Fibroblast of skin of abdomen (primary cell): ENCODE measurements at places on chromosomes 3 and 15.

- DNase-seq: no peak
Measured at GRCh38 chr15:38252481-38253350, at the start of gene SPRED1. Gene SPRED1, plus strand, starts transcription at chr15:38252836. Its CDS starts 350 bp downstream, at chr15:38253186.

- no peak for DNase-seq
Measured at GRCh38 chr3:150049317-150049716, 78.6 kb upstream of the PFN2 start.

DNA sequence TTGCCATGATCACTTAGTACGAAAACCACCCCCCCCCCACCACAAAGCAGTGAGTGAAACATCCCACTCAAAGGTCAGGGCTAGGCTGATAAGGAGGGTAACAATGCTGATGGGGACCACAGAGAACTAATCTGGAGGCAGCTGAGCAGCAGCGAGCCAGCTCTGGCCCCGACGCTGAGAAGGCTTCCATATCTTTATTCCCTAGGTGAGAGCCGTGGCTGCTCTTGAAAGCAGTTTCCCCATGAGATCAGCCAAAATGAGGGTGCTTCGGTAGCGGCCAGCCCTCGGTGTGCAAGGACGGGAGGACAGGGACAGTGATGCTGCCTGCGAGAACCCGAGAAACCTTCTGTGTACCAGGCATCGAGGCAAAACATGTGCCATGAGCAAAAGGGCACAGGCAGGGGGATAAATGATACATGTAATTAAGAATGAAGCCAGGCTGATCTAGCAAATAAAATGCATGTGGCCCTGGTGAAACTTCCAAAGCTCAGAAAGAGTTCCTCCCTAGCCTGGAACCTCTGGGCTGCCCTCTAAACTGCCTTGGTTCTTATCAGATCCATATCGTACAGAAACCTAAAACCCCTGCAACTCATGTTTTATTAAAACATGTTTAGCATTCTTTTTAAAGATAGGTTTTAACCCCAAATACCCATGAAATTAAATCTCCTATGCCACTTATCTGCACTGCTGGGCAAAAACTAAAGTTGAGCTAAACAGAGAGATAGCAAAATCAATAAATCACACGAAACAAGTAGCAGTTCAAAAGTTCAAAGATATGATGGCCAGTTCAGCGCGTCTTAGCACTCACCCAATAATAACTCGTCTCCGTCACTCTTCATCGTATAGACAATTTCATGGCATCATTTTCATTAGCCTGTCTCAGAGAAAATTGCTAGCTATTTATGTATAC is 337.3 kb downstream of the FOXP1 start:
- no peak for DNase-seq

GRCh38 chr3:172129850-172130716 is 90.7 kb downstream of the FNDC3B start:
- DNase-seq: peak; percentile 98

GRCh38 chr3:65583188-65583587 is 455.5 kb downstream of the MAGI1 start:
- DNase-seq: no peak

- DNase-seq: no peak
Measured at GRCh38 chr3:159911664-159912037, 77.0 kb upstream of the IL12A start.

DNA sequence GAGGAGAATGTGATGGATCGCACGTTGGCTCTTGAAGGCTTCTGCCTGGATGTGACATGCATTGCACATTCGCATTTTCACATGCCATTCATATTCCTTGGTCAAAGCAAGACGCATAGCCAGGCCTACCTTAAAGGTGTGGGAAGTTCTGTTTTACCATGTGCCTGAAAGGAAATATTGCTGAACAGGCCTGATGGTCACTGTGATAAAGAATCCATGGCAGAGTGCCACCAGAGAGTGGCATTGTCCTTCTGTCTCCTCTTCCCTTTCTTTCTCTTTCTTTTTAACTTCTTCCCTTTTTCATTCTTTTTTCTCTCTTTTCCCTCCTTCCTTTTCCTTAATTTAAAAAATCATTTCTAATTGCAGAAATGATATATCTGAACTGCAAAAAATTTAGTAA is 15.9 kb upstream of the MITF start:
- no peak for DNase-seq

DNA sequence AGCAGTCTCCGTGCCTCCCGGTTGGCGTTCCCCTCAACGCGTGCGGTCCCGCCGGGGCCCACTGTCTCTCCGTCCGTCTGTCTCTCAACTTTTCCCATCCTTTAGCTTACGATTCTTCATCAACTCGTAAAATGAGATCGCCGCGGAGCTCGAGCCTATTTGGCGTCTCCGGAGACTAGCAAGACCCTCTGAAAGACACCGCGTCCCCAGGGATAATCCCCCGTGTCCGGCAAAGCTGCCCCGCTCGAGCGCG is 3.4 kb downstream of the GATA2 start:
- no peak for DNase-seq

DNA sequence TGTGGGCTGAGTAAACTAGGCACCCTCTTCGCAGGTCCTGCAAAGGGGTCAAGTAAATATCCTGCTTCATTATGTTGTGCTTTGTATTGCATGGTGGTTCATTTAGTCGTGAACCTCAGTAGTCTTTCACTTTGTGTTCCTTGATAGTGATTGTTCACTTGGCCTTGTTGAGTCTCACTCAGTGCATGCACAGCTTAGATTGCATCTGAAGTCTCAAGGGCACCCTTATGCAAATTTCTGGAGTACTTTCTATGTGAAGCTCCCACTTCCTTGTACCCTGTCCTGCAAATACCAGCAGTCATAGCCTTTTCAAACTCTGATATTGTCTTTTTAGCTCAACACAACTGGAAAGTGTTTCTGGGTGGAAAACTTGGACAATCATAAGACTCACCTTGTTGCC is 519.2 kb downstream of the NAALADL2 start:
- DNase-seq: no peak

DNA sequence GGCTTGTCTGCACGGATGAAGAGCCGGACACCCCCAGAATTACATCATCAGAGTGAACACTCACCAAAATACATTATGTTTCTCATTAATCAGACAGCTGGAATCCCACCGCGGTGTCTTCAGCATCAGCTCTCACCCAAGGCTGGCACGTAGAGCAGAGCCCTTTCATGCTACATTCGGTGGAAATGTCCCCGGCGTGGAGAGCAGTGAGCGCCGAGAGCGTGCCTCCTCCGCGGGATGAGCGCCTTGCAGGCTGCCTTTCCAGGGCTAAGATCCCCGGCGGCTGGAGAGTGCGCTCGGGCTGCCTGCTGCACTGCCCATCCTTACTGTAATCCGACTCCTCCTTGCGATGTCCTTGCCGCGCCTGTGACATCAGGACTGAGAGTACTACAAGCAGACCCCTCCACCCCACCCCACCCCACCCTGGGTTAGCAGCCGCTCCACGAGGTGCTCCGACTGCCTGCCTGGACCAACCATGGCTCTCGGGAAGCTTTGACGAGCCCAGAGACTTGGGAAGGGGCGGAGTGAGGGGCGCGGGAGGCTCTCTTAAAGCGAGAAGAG is at the start of gene ZNF385D:
ZNF385D (minus strand) TSS at position 380 of the 561 bp plus-strand sequence; CDS start at position 86, 294 bp downstream.
- peak; percentile 61 for DNase-seq

- no peak for DNase-seq
Measured at GRCh38 chr3:134605556-134605955, 45.3 kb downstream of the KY start.

DNA sequence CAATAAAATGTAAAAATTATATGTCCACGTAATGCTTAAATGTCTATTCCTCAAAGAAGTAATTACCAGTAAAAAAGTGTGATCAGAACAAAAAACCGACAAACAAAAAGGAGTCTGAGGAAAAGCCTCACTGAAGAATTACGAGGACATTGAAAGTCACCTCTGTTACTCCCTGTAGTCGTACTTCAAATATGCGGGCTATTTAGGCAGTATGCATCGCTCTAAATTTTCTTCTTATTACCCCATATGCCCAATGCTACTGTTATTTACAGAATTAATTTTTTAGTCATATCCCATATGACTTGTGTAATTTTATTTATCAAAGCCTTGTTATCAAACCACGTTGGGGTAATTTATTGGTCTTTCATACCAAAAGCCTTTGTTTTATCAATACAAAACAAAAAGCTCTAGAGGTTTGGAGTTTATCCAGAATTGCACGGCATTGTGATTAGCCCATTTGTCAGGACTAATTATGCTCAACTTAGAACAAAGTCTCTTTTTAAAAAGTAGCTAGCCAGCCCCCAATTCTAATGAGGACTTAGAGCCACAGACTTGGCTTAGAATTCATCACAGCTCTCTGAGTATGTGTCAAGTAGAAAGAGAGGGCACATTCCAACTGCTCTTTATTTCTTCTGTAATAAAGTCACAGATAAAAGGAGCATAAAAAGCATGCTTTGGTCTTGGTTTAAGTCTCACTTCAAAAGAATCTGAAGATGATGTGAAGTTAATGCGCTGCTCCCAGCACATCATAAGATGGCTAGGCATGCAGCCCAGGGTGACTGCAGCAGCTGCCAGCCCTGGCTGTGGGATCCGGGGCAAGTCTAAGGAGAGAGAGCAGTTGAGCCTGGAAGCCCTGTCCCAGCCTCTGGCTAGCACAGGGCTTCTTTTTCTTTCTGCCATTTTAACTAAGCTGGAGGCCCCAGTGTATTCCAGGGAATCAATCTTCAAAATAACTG is 521.0 kb downstream of the GABRG3 start:
- DNase-seq: peak; percentile 84

GRCh38 chr3:56896357-56896756 is 94.6 kb upstream of the ARHGEF3 start:
- no peak for DNase-seq

GRCh38 chr3:140359233-140359995 is 318.4 kb upstream of the TRIM42 start:
- DNase-seq: no peak

GRCh38 chr15:99480016-99480810 is 85.6 kb upstream of the MEF2A start:
- no peak for DNase-seq

- no peak for DNase-seq
Measured at GRCh38 chr3:23981955-23982354, 36.9 kb downstream of the NR1D2 start.

DNA sequence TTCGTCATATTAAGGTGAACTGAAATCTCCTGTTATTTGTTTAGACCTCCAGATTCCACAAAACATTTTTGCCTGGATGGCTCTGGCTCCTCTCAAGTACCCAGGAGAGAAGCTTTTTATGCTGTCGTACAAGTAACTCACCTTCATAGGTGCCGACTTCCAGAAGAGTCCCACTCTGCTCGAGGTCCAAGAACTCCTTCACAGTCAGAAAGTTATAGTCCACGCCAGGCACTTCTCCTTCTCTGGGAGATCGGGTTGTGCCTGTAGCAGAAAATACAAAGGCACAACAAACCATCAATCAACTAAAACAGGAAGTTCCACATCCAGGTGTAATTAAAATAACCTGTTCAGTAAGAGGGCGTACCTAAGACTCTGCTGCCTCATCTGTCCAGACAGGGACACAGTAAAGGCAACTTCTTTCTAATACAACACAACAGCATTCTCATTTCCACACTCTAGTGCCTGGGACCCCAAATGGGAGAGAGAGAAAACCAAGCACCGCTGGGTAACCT is 545.3 kb downstream of the MAGI1 start:
- no peak for DNase-seq

- DNase-seq: no peak
Measured at GRCh38 chr3:153910387-153910786, 210.8 kb upstream of the ARHGEF26 start.

DNA sequence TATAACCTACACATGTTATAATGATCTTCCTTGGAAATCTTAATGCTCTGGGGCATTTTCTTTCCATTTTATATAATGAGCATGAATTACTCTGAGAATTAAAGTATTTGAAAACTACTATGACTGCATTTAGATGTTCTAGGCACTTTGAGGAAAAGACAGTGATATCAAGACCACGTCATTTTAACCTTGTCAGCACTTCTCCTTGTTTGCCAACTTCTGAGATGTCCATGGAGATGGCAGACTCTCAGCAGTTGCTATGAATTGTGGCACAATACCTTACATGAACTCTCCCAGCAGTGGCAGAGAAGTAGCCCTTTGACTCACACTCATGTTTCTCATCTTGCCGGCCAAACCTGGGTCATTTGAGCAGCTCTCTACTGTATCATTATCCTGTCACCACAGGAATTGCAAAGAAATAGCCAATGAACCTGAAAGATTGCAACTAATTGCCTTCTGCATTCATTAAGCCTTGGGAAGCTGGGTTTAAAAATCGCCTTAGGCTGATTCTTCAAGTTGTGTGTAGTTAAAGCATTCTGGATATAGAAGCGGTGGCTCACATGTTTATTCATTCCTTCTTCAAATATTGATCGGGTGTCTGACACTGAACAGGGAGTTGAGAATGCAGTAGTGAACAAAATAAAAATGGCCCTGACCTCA is 272.2 kb upstream of the CFAP20DC start:
- DNase-seq: no peak

GRCh38 chr15:56948000-56948763 is 29.7 kb downstream of the TCF12 start:
- DNase-seq: no peak

- DNase-seq: no peak
Measured at GRCh38 chr15:64156652-64157331, 5.3 kb downstream of the SNX22 start.

DNA sequence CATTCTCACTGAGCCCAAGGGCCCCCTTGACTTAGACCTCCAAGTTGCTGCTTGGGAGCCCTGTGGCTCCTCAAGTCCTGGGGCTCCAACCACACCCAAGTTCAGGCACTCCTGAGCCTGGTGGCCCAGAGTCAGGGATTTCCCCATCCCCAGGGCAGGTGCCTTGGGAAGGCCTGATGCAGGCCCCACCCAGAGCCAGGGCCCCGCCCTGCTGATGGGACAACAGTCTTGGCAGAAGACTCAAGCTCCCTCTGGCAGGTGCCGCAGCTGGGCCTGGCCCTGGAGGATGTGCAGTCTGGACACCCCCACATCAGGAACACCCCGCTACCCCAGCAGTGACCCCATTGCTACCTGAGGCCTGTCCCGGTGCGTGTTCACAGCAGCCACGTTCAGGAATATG is 17.7 kb upstream of the SHISA5 start:
- no peak for DNase-seq

- DNase-seq: no peak
Measured at GRCh38 chr3:31349001-31349748, 183.6 kb upstream of the STT3B start.

DNA sequence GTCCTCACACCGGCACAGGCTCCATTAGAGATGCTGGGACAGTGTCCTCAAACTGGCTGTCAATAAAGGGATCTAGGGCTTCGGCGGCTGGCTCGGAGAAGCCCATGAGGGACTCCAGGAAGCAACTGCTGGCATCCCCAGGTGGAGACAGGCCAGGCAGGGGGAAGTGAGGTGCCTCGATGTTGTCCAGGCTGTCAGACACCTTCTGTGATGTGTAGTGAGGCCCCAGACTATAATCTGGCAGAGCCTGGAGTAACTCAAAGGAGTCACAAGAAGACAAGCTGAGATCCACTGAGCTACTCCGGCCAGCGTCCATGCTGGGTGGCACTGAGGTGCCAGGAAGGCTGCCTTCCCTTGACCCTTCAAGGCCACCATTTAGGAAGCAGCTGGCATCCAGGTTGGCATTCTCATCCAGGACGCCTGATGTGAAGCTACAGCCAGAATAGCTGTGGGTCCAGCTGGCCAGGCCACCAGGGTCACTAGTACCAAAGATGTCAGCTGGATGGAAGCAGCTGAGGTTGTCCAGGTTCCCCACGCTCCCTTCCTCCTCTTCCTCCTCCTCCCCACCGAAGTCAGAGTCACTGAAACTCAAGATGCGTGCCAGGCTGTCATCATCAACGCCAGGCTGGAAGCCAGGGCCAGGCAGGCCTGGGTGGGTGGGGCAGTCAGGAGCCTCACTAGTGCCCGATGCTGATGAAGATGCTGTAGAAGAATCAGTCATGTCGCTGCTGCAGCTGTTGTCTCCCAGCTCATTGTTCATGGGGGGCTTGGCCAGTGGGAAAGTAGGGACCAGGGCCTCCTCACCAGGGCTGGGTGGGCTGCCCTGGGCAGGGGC is 10.1 kb downstream of the CSRNP1 start:
- DNase-seq: no peak

GRCh38 chr15:55774113-55774970 is 31.4 kb upstream of the PRTG start:
- no peak for DNase-seq
